ENCODE measurements at places on chromosomes 11 and 22. TPM values are rescaled to one million over a fixed set of nuclear protein-coding genes. Genes with fewer than 3 reads are reported as not detected.

GRCh38 chr22:40193429-40194421, 16.0 kb downstream of the TNRC6B start:
- DNase-seq, result no peak

- DNase-seq, result no peak
These were observed 45.6 kb downstream of the TRMU start for GRCh38 chr22:46381142-46381541.

The SYCE3 gene
- total RNA-seq, result not detected

DNA sequence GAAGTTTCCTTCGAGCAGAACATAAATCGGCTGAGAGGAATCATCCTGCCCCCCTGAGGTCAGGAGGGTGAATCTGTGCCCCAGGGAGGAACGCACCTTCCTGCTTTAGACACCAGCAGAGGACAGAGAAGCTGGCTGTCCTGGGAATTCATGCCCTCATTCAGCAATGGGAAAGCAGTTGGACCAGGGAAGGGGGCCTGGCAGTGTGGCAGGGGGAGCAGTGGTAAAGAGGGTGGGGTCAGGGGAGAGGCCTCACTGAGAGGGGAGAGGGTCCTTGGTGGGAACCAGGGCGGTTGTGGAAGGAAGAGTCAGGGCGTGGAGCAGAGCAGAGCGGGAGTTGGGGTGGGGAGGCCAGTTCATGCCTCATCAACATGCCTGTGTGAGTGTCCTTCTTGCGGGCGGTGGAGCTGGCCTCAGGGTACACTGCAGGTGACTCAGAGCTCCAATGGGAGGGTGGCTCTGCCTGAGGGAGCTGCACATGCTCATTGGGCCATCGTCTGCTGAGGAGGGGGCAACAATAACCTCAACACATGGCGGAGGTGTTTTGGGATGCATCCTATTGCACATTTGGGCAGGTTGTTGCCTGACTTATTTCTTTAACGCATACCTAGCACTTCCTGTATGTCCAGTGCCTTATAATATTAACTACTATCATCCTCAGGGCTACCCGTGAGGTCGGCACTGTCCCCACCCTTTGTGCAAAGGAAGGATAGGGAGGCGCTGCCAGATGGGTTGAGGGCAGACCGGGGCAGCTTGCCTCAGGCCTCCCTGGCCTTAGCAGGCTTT, 23.2 kb downstream of the MED15 start:
- DNase-seq, result no peak

GRCh38 chr11:70314730-70315129, 44.2 kb downstream of the PPFIA1 start:
- peak; percentile 42 for DNase-seq

The SPINDOC gene
- 36.3 TPM for total RNA-seq

Measured in GM12878 (cell line).